CD4-positive, CD25-positive, alpha-beta regulatory T cell (primary cell): ENCODE measurements at places on chromosomes 16 and 17.

- peak; percentile 91 for DNase-seq
These were observed at the start of gene COASY for GRCh38 chr17:42561897-42562387. COASY (plus strand) TSS chr17:42562148; CDS start chr17:42562623, 475 bp downstream.

GRCh38 chr17:60888812-60889709 lies 211.4 kb downstream of the BCAS3 start:
- DNase-seq: no peak

DNA sequence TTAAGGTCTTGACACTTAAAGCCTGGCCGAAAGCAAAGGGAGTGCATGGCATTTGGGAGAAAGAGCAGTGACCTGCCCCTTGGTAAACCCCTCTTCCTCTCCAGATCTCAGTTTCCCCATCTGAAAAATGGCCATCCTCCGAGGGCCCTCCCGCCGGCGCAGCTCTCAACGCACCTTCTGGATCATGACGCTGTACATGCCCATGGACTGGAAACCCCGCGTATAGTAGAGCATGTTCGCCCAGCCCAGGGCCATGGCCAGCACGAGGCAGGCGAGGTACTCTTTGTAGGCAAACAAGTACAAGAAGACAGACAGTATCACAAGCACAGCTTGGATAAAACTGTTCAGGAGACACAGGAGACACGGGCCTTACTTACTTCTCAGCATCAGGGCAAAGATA lies 33.6 kb downstream of the TRPV3 start:
- no peak for DNase-seq

- DNase-seq: no peak
These were observed 1.3 kb upstream of the ZNF821 start for GRCh38 chr16:71885261-71885650.

DNA sequence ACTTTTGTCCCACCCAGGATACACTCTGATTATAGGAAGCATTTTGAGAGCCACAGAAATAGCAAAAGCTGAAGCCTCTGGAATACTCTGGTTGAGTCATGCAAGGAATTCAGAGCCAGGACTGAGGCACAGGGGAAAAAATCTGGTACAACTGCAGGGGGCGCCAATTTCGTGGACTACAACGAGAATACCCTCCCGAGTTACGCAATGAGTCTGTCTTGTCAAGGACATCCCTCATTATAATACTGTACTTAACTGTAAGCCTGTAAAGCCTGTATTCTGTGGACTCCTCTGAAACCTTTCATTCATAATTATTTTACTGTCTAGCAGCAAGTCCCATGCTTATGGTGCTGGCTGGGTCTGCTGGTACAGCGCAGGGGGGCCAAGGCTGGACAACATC lies 7.8 kb downstream of the HOXB1 start:
- DNase-seq: no peak

DNA sequence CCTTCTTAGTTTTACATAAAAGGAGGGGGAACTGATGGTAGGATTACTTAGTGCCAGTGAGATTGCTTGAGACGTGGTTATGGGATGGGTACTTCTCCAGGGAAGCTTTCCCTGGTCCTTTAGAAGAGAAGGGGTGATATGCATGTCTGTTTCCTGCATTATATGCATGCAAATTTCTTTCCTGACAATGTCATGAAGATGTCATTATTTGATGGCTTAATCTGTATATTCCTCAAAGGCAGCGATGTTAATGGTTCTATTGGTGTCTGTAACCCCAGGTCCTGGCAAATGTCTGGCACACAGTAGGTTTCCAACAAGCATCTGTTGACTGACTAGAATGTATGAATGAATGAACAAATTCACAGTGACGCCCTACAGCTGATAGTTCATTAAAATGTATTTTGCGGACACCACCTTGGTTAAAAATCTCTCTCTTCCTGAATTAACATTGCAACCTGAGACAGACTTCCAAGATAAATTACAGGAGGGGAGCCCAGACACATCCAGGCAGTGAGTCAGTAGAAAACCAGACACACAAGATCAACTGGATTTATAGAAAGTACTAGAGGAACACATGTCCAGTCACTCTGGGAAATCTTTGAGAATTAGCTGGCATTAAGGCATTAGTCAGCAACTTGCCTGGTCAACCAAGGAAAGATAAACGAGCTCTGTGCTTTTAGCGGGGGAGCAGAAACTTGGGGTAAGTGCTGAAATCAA lies 293.4 kb downstream of the XYLT1 start:
- no peak for DNase-seq

- DNase-seq: peak; percentile 85
These were observed 34.5 kb downstream of the YWHAE start for GRCh38 chr17:1365445-1366039.
